Omental fat pad (tissue), 4 donors: ENCODE measurements at places on chromosomes 6 and 20. TPM values are rescaled to one million over a fixed set of nuclear protein-coding genes. Genes with fewer than 3 reads are reported as not detected.

Gene PTPRT
- total RNA-seq = 2.2 TPM

Gene PLA2G7
- total RNA-seq = 1.1 TPM

Gene APOM
- 2.4 TPM for total RNA-seq

Gene SIRPG
- total RNA-seq = not detected

Gene TMEM200A
- total RNA-seq = 2.0 TPM

Gene NR2E1
- total RNA-seq = not detected

Gene GMPR
- total RNA-seq = 11.6 TPM

Gene HLA-DQA1
- 14.5 TPM for total RNA-seq
